ENCODE measurements at places on chromosomes 2 and 18.

- no peak for DNase-seq
Observed at GRCh38 chr2:7676714-7677113, 759.5 kb downstream of the RNF144A start.

- DNase-seq: no peak
Observed at GRCh38 chr2:170213651-170214050, 35.7 kb downstream of the MYO3B start.

GRCh38 chr2:172597176-172597842 is 41.4 kb downstream of the PDK1 start:
- DNase-seq: no peak

- DNase-seq: no peak
Observed at GRCh38 chr18:44048435-44048834, 632.3 kb upstream of the SETBP1 start.

GRCh38 chr2:110852541-110853263 is 120.3 kb downstream of the ACOXL start:
- DNase-seq: no peak

- no peak for DNase-seq
Observed at GRCh38 chr2:16139663-16140615, 199.6 kb downstream of the MYCN start.

GRCh38 chr2:161208527-161209139 is 48.4 kb downstream of the TANK start:
- no peak for DNase-seq

- DNase-seq: no peak
Observed at GRCh38 chr2:130819608-130820278, 17.0 kb upstream of the ARHGEF4 start.

DNA sequence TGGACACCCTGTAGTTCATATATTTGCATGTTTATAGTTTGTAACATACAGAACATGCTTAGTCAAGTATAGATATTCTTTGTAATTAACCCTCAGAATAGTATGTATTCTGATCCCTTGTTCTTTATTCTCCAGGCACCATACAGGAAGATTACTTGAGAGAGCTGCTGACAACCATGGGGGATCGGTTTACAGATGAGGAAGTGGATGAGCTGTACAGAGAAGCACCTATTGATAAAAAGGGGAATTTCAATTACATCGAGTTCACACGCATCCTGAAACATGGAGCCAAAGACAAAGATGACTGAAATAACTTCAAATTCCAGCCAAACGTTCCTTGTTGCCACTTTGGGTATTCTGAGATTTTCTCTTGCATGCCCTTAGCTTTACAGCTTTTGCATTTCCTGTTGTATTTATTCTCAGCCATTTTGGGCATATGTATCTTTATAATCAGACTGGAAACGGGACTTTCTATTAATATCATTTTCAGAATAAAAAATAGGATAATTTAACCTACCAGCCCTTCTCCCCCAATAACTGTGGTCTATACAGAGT is 6.2 kb upstream of the MYL12B start:
- DNase-seq: no peak

- no peak for DNase-seq
Observed at GRCh38 chr2:25972049-25972823, 10.1 kb downstream of the KIF3C start.

DNA sequence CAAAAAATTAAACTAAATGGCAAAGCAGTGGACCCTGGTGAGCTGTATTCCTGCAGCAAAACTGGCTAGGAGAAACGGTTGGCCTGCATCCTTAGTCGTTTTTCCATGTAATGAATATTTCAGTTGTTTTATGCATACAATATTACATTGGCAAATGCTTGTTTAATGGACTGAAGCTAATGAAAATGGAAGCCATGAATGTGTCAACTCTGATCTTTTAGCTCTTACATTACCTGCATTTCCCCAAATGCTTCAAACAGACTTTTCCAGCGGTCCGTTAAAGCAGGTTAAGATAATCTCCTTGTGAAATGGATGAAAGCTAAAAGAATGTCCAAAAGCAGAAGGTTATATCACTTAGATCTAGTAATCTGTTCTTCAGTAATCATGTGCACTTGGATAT is 686.3 kb upstream of the SETBP1 start:
- DNase-seq: peak; percentile 41

DNA sequence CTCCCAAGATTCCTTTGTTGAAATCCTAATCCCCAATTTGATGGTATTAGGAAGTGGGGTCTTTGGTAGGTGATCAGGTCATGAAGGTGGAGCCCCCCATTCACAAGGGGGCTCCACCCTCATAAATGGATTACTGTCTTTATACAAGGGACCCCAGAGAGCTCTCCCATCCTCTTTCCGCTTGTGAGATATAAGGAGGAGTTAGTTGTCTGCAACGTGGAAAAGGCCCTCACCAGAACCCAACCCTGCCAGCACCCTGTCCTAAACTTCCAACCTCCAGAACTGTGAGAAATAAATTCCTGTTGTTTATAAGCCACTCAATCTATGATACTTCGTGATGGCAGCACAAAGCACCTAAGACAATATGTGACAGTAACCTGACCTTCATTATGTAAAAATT is 684.1 kb upstream of the HS6ST1 start:
- no peak for DNase-seq

DNA sequence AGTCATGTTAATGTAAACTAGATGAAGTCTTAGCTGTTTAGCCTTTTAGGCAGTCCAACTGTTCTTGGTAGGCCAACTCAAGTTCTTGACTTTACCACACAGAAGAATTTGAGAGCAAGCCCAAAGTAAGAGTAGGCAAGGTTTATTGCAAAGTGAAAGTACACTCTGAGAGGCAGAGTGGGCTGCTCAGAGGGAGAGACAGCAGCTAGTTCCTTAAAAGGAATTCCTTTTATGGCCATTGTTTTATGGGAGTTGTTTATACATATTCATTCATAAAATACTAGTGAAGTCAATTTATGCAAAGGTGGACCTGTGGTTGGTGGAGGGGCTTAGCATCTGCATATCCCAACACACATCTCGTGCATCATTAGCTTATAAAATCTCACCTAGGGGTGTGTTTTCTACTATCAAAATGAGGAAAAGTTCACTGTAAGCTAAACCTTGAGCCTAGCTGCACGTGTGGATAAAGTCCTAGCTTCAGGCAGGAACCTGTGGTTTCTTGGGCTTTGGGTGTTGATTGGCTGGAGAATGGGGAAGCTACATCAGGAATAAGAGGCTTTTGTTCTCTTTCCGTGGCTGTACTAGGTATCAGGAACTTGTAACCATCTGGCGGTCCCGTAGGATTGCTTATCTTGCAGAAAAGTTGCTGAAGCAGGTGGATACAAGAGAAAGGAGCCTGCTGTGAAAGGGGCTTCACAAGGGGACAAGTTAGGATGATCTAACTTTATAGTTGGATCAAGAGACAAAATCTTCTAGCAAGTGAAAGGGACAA is 110.4 kb upstream of the GULP1 start:
- no peak for DNase-seq

DNA sequence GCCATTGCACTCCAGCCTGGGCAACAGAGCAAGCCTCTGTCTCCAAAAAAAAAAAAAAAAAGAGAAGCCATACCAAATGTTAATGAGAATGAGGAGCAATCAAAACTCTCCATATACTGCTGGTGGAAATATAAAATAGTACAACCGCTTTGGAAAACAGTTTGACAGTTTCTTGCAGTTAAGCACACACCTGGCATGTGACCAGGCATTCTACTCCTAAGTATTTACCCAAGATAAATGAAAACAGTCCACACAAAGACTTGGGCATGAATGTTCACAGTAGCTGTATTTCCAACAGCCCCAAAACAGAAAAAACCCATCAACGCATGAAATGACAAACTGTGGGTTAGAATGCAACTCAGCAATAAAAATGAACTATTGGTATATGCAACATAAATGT is 76.0 kb upstream of the ST8SIA5 start:
- no peak for DNase-seq

DNA sequence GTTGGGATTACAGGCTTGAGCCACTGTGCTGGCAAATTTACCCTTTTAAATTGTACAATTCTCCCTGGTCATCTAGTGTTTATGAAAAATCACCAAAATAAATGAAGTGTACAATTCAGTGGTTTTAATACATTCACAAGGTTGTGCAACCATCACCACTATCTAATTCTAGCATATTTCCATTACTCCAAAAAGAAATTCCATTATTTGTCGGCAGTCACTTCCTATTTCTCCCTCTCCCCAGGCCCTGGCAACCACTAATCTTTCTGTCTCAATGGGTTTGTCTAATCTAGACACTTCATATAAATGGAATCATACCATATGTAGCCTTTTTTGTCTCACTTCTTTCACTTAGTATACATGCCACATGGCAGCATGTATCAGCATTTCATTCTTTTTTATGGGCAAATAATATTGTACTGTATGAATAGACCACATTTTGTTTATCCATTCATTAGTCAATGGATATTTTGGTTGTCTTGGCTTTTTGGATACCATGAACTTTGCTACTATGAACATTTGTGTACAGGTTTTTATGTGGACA is 12.6 kb upstream of the POLE4 start:
- DNase-seq: no peak

GRCh38 chr2:205865905-205866441 is 183.7 kb downstream of the NRP2 start:
- DNase-seq: no peak

- no peak for DNase-seq
Observed at GRCh38 chr18:28657961-28658360, 481.0 kb upstream of the CDH2 start.

GRCh38 chr2:36403675-36404230 is 48.2 kb downstream of the CRIM1 start:
- DNase-seq: no peak

DNA sequence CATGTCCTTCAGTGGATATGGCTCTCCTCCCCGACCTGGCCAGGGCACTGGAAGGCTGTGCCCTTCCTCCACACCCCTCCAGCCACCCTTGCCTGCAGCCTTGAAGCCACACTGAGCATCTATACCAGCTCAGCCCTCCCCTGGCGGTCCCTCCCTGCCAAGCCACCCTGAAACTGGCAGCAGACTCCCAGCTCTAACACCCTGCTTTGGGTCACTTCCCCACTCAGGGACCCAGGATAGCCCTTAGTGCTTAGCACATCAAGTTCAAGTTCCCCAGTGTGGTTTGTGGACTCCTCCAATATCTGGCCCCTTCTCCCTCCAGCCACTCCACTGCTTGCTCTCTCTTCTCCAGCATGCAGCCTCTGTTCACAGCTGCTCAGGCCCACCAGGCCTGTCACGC is 89.4 kb downstream of the TNS1 start:
- no peak for DNase-seq

DNA sequence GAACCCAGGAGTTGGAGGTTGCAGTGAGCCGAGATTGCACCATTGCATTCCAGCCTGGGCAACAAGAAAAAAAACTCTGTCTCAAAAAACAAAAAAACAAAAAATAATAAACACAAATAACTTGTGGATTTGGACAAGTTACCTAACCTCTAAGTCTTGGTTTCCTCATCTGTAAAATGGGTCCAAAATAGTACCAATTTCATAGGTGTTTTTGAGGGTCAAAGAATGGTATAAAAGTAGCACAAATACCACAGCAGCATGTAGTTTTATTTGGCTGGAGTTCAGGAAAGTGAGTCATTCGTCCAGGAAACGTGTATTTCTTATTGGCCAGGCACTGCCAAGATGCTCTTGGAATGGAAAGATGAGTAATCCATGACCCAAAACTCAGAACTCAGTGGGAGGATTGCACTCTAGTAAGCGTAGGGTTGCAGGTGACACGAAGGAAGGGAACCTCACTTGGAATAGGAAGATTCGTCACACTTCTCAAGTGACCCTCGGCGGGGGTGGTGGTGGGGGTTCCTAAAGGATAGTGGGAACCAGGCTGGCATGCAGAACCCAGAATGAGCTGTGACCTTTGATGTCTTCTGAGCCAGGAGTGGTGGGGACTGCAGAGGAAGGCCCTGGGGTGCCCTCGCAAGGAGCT is 24.4 kb downstream of the GRHL1 start:
- DNase-seq: no peak

DNA sequence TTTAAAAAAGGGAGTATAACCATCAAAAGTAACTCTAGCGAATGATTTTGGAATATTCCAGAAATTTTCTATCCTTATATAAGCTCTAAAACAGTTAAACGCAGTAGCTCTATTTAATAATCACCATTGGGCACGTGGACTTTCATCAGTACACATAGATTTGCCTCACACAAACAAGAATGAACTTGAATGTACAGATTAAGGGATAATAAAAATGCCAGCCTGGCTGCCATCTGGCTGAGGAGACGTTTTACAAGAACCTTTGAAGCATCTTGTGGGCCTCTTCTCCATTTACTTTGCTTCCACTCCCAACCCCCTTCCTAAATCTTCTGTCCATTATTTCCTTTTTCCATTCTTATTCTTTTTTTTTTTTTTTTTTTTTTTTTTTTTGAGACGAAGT is 47.2 kb downstream of the AGAP1 start:
- no peak for DNase-seq

- DNase-seq: no peak
Observed at GRCh38 chr2:179096090-179096489, 46.2 kb upstream of the CCDC141 start.

- no peak for DNase-seq
Observed at GRCh38 chr2:114805195-114805594, 362.8 kb downstream of the DPP10 start.

DNA sequence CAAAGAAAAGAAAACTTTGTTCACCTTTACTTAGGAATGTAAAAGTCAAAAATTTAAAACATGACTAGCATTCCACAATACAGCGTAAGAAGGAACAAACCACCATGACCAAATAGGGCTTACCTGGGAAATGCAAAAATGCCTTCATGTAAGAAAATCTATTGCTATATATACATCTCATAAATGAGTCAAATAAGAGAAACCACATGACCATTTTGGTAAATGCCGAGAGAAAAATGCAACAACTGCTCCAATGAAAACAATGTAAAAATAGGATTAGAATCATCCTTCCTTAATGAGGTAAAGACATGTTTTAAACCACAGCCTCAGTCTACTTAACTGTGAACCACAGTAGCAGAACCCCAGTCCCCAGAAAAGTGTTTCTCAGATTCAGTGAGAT is 49.4 kb downstream of the TGOLN2 start:
- DNase-seq: no peak

GRCh38 chr2:17043173-17043572 is 377.5 kb upstream of the CYRIA start:
- DNase-seq: no peak

GRCh38 chr18:68472701-68473295 is 242.1 kb downstream of the TMX3 start:
- DNase-seq: no peak

All from muscle of arm (tissue), 14 donors.